T-cell (primary cell): ENCODE measurements at places on chromosomes 16 and 17. TPM values are rescaled to one million over a fixed set of nuclear protein-coding genes. Genes with fewer than 3 reads are reported as not detected.

Gene CHST4
- 0.23 TPM for total RNA-seq

Gene IGSF6
- 0.60 TPM for total RNA-seq

Gene ZG16B
- not detected for total RNA-seq

Gene TNFRSF13B
- total RNA-seq: not detected

DNA sequence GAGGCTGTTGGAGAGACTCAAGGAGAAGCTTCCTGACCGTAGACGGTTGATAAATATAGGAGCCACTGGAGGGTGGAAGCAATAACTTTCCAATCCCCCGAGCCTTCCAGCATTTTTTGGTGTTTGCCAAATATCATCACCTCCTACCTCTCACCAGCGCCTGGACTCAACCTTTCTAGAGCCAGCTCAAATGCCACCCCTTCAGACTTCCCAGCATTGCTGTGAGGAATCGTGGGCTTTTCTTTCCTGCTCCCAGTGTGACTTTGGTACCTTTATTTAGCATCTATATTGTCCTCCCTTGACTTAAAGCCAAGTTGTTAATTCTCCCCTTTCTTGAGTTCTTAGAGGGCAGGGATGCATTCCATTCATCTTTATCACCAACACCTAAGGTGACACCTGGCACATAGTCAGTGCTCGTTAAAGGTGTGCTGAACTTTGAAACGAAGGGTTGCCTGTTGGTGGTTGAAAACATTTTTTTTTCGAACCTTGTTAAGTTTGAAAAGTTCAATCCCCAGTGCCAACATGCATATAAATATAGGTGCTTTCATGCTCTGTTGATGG is 35.3 kb upstream of the CCR7 start:
- peak overlapping the region; percentile 99 for H3K27ac ChIP-seq
- no peak for DNase-seq
- no peak overlapping the region for H3K4me3 ChIP-seq
- no peaks in the 10 kb centered on the region for H3K36me3 ChIP-seq
- no peaks in the 10 kb centered on the region for H3K27me3 ChIP-seq

Gene CCL7
- not detected for total RNA-seq

DNA sequence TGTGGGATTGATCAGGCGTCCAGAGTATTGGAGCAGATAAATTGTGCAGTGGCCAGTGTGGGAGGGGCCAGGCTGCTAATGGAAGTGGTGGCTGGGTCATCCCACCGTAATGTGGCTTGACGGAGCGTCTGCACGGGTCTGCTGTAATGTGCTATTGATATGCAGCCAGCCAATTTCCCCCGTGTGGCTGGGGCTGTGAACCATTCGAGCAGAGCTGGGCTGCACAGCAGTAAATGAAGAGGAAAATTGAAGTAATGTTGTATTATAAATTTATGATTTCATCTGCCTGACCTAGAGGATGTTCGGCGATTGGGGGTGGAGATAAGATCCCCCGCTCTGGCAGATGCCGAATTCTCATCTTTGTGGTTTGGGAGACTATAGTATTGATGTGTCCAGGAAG is 121.5 kb downstream of the CCDC182 start:
- no peaks in the 10 kb centered on the region for H3K27me3 ChIP-seq
- H3K36me3 ChIP-seq: peaks cover 23% of the 10 kb centered on the region
- H3K4me3 ChIP-seq: no peak overlapping the region
- DNase-seq: no peak

GRCh38 chr17:36947922-36948716 is 635 bp upstream of the AATF start:
- H3K27ac ChIP-seq: peak overlapping the region; percentile 58
- no peak for DNase-seq
- peaks cover 28% of the 10 kb centered on the region for H3K27me3 ChIP-seq
- H3K4me3 ChIP-seq: peak overlapping the region; percentile 90

GRCh38 chr17:60135951-60136666 is 13.7 kb upstream of the CA4 start:
- peaks cover 13% of the 10 kb centered on the region for H3K27me3 ChIP-seq
- H3K36me3 ChIP-seq: no peaks in the 10 kb centered on the region

- H3K27me3 ChIP-seq: no peaks in the 10 kb centered on the region
- no peak overlapping the region for H3K4me3 ChIP-seq
- no peaks in the 10 kb centered on the region for H3K36me3 ChIP-seq
- peaks cover 11% of the 10 kb centered on the region for H3K4me1 ChIP-seq
- DNase-seq: no peak
These were observed 2.1 kb upstream of the TM4SF5 start for GRCh38 chr17:4769628-4770027.

- peak overlapping the region; percentile 94 for H3K27ac ChIP-seq
- peaks cover 91% of the 10 kb centered on the region for H3K4me1 ChIP-seq
- no peaks in the 10 kb centered on the region for H3K27me3 ChIP-seq
- no peak overlapping the region for H3K4me3 ChIP-seq
- peaks cover 8% of the 10 kb centered on the region for H3K36me3 ChIP-seq
These were observed 11.8 kb downstream of the NLRC5 start for GRCh38 chr16:57001026-57001679.

Gene SLC12A3
- not detected for total RNA-seq

DNA sequence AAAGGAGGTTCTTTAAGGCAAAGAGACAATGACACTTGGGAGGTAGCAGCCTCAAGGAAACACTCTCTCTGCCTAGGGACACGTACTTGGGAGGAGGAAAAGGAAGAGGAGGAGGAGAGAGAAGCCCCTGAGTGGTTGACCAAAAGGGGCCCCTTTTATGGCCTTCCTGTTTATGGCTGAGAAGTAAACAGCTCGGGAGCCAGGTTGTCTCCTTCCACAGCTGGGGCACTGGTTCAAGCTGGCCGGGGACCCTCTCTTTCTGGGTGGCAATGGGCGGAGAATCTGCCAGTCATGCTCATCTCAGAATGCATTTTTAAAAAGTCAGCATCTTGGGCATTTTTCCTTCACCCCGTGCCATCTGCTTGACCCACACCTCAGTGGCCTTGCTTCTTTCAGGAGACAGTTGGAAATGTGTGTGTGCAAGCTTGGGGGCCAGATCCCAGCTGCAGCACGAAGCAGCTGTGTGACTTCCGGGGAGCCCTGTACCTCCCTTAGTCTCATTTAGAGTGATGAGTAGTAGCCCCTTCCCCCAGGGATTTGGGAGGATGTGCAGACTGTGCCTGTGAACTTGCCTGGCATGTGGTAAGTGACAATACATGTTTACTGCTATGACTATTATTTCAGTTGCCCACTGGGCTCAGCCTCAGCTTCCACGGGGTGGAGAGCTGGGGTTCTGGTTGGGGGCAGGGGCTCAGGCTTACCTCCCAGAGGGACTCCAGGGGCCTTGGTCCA is 33.8 kb upstream of the SALL1 start:
- DNase-seq: no peak
- no peak overlapping the region for H3K27ac ChIP-seq
- H3K36me3 ChIP-seq: no peaks in the 10 kb centered on the region

- no peak for DNase-seq
- no peaks in the 10 kb centered on the region for H3K27me3 ChIP-seq
- no peaks in the 10 kb centered on the region for H3K4me1 ChIP-seq
- no peak overlapping the region for H3K4me3 ChIP-seq
- no peak overlapping the region for H3K27ac ChIP-seq
These were observed 20.5 kb downstream of the TMEM94 start for GRCh38 chr17:75476752-75477489.

Gene FOXJ1
- 0.99 TPM for total RNA-seq

- H3K27me3 ChIP-seq: peaks cover 23% of the 10 kb centered on the region
- no peaks in the 10 kb centered on the region for H3K4me1 ChIP-seq
- H3K4me3 ChIP-seq: no peak overlapping the region
These were observed 13.1 kb downstream of the CNGB1 start for GRCh38 chr16:57957673-57958392.

- no peak overlapping the region for H3K27ac ChIP-seq
- no peaks in the 10 kb centered on the region for H3K27me3 ChIP-seq
- no peak for DNase-seq
- H3K4me3 ChIP-seq: no peak overlapping the region
- H3K36me3 ChIP-seq: no peaks in the 10 kb centered on the region
These were observed 646.1 kb downstream of the CDH11 start for GRCh38 chr16:64475627-64476351.

- H3K4me1 ChIP-seq: peaks cover 45% of the 10 kb centered on the region
- H3K27me3 ChIP-seq: peaks cover 3% of the 10 kb centered on the region
- no peak for DNase-seq
- H3K27ac ChIP-seq: no peak overlapping the region
These were observed 2.7 kb upstream of the IRX5 start for GRCh38 chr16:54928016-54928356.

DNA sequence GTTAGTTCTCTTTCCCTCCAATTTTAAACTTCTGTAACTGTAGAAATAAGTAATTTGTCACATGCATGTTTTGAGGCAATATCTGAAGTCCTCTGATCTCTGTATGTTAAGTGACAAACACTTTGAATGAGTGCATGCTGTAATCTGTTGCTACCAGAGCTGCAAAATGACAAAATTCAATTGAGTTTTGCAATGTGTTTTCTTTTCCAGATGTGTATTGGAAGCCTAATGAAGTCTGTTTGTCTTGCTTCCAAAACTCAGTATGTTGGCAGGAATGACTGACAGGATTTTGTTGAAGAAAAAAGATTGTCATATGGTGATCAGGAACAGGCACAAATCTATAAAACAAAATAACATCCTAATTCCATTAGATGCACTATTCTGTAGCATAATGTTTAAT is 561.6 kb upstream of the CDH8 start:
- H3K27ac ChIP-seq: no peak overlapping the region
- no peaks in the 10 kb centered on the region for H3K36me3 ChIP-seq
- no peak for DNase-seq
- no peak overlapping the region for H3K4me3 ChIP-seq
- H3K4me1 ChIP-seq: no peaks in the 10 kb centered on the region

DNA sequence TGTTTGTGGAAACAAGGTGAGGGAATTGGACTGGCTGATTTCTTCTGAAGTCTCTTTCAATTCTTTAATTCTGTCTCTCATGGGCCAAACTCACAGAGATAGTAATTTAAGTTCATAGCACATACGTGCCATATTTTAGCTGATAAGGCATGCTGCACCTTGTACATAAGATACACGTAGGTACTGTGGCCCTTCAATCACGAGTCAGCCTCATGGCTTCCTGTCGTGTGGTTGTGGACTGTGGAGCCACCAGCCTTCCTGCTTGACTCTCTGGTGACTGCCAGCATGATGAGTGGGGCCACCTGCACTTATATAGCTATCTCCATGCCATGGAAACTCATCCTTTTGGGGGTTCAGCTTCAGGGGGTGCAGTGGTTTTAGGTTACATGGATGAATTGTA is 25.1 kb downstream of the KSR1 start:
- no peak overlapping the region for H3K27ac ChIP-seq
- no peaks in the 10 kb centered on the region for H3K36me3 ChIP-seq
- peak; percentile 75 for DNase-seq
- no peaks in the 10 kb centered on the region for H3K27me3 ChIP-seq

DNA sequence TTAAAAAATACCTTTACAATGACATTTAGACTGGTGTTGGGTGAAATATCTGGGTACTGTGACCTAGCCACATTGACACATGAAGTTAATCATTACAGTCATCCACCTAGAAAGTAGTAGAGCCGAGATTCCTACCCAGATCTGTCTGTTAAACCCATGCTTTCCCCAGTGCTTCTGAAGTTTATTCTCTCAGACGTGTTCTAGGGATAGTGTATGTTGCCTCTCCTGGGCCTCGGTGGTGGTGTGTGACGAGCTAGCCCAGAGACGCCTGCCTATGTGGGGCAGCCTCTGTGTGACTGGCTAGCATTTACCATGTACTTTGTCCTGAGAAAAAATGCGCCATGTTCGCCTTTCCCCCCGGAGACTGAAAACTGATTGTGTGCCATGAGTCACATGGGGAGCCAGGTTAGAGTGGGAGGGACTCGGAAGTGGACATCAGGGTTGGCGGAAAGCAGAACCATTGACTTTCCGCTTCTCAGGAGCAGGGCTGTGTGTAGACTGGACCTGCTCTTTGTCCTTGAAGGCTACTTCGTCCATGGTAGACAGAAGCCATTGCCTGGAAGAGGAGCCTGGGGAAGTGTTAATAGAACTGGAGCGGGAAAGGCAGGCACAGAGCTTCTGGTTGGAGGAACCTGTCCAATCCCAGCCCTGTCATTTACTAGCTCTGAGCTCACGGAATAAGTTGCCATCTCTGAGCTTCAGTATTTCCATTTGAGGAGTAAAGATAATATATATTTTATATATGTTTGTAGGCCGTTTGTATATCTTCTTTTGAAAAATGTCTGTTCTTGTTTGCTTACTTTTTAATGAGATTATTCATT is 235.5 kb downstream of the SNX29 start:
- no peak overlapping the region for H3K27ac ChIP-seq
- H3K4me1 ChIP-seq: no peaks in the 10 kb centered on the region
- H3K36me3 ChIP-seq: peaks cover 2% of the 10 kb centered on the region
- DNase-seq: no peak
- no peak overlapping the region for H3K4me3 ChIP-seq
- H3K27me3 ChIP-seq: no peaks in the 10 kb centered on the region

DNA sequence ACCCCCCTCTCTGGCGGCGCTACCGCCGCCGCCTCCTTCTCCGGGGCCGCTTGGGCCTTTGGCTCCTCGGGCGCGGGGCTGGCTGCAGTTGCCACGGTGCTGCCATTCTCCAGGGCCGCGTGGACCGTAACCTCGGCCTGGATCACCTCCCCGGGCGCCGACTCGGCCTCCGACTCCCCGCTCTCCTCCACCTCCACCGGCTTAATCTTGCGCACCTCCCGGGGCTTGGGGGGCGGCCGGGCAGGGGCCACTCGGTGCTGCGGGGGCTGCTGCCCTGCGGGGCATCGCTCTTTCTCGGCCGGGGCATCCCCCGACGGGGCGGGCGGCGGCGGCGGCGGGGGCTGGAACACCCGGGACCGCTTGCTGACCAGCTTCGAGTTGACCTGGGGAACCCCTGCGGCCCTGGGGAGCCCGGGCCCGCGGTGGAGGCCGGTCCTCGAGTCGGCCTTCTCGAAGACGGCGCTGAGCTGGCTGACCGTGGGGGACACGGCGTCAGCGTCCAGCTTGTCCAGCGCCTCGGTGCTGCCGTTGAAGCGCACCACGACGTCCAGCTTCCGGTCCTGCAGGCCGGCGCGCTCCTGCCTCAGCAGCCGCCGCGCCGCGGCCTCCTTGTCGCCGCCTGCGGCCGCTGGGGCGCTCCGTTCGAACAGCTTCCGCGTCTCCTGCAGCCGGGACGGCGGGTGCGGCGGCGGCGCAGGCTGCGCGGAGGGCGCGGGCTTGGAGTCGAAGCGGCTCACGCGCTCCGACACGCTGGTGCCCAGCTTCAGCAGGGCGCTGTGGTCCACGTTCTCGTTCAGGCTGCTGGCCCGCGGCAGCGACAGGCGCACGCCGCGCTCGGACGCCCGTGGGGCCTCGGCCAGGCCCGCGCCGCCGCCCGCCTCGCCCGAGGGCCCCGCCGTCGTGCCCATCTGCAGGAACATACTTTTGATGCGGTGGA is 792 bp downstream of the PPP1R9B start:
- H3K36me3 ChIP-seq: peaks cover 3% of the 10 kb centered on the region
- H3K27ac ChIP-seq: peak overlapping the region; percentile 29
- peak overlapping the region; percentile 79 for H3K4me3 ChIP-seq
- H3K4me1 ChIP-seq: peaks cover 69% of the 10 kb centered on the region
- DNase-seq: no peak

DNA sequence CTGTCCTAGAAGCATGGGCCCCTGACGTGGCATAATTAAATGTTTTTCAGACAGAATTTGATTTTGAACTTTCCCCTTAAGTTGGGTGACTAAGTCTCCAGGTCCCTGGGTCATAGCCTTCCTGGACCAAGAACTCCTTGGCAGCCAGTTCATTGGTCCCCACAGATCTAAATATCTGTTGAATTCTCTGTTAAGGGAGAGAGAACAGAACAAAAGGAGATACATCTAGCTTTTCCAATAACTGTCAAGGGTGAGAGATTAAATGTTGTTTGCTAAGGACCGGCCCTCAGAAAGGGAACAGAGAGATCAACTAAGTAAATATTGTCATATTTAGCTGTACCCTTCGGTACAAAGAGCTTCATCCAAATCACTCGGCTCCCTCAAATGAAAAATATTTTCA is 78.2 kb upstream of the NOL11 start:
- H3K27me3 ChIP-seq: no peaks in the 10 kb centered on the region
- H3K4me3 ChIP-seq: no peak overlapping the region
- no peaks in the 10 kb centered on the region for H3K4me1 ChIP-seq
- no peak overlapping the region for H3K27ac ChIP-seq
- no peak for DNase-seq
